Brain pericyte (primary cell): ENCODE measurements at places on chromosomes 5 and 9.

GRCh38 chr5:103336941-103337340 lies 78.4 kb downstream of the MACIR start:
- DNase-seq: no peak

DNA sequence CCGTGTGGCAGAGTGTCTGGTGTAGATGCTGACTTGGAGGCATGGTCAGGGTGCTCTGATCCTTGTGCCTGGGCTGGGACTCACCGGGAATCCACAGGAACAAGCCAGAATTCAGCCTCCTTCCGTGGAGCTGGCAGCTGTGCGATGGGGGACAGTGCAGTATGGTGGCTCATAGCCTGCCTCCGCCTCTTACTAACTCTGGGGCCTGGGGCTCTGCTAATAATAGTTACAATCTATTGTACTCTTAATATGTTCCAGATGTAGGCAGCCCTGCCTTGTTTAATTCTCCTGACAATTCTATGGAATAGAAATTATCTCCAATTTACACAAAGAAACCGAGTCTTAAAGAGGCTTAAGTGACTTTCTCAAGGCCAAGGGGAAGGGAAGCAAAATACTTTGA lies 77.6 kb downstream of the PCDH1 start:
- no peak for DNase-seq

GRCh38 chr9:7507566-7508270 lies 291.9 kb downstream of the DMAC1 start:
- no peak for DNase-seq

DNA sequence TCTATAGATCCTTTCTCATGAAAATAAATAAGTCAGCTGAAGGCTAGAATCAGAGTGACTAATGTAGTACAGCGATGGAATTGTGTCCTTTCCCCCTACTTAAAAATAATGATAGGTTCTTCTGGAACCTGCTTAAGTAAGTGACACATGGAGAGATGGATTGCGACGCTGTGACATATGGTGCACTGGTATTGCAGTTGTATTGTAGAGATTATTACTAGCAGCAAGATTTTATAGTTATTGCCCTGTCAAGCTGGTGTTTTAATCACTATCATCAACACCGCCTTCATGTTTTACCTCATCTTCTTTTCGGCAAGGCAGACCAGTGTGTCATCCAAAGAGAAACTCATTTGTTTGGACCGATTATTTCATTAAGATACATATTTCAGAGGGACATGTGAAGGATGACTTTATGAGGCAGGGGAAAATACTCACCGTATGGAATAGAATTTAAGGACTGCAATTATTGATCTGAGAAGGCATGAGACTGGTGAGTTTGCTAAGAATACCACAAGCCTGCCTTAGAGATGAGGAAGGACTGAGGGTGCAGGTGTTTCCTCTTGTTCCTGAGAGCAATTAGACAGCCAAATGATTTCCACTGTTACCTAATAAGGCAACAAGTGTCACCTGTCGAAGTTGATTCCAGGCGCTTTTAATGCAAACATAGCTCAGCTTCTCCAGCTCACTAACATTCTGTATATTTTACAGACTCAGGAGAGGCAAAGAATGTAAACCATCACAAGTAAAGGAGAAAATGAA lies 1855.5 kb downstream of the MAT2B start:
- DNase-seq: no peak

DNA sequence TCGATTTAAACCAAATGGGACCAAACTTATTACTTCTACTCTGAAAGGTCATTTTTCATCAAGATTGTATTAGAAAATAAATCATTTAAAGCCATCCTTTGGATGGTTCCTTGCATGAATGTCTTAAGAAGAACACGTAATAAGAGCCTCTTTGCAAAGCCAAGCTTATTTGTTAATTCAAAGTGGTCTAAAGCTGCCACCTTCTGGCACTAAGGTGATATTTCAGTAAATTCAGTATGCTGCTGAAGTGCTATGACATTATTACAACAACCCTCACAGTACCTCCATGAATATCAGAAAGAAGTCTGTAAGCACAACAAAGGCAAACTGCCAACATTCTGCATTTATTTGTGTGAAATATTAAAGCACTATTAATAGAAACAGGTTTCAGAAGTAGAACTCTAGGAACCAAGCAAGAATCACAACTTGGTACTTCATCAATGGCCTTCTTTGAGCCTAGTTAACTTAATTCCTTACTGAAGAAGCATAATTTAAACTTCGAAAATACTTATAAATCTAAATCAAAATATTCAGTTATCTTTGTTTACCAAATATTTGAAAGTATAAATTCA lies 53.1 kb upstream of the TYRP1 start:
- DNase-seq: no peak

GRCh38 chr9:132931178-132931735 lies 13.2 kb downstream of the TSC1 start:
- DNase-seq: no peak

GRCh38 chr9:36988848-36989247 lies 45.2 kb downstream of the PAX5 start:
- no peak for DNase-seq

GRCh38 chr5:82863266-82863665 lies 213.9 kb downstream of the TMEM167A start:
- no peak for DNase-seq

GRCh38 chr5:135821802-135822201 lies 12.7 kb upstream of the SLC25A48 start:
- no peak for DNase-seq

DNA sequence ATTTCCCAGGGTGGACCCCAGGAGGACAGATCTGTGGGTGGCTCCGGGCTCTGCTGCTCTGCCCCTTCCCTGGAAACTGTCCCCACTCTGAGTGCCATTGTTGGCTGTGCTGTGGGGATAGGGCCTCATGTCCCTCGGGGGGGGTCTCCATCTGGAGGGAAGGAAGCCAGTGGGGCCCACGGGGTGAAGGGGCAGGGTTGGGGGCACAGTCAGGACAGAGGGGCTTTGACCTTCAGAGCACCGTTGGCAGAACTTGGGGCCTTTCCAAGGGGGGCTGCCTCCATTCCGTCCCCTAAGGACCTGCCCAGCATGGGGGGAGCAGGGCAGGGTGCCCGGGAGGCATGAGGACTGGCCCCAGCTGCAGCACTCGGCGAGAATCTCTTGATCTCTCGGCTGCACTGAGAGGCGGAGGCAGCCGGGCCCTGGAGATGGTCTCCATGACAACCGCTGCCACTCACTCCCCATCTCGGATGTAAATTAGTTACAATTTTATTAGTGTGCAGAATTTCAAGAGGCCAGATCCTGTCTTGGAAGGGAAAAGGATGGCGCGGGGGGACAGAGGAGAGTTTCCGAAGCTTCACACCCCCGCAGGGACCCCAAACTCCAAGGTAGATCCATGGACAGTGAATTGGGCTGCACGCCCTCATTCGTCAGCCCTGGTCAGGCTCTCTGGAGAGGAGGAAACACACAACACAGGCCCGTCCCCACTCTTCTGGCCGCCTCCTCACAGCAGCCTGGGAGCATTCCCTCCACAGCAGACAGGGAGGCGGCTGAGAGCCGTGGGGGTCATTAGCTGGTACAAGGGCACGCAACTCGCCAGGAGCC lies 216.2 kb upstream of the IER5L start:
- DNase-seq: no peak

- no peak for DNase-seq
Measured at GRCh38 chr9:73736270-73736669, 584.6 kb downstream of the ANXA1 start.

DNA sequence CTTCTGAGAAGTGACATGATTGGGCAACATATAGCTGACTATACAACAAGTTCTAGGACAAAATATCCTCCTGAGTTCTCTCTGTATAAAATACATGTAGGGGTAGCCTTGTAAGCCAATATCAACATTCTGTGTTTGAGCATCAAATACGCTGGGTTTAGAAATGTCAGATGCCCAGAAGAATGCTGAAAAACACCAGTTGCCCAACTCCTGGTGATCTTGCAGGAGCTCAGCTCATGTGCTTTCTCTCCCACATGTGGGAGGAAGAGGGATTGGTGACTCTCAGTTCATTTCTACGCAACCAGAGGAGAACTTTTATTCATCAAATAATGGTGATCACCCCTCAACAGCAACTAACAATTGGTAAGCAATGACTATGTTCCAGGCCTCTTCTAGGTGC lies 810.9 kb upstream of the ACO1 start:
- no peak for DNase-seq

DNA sequence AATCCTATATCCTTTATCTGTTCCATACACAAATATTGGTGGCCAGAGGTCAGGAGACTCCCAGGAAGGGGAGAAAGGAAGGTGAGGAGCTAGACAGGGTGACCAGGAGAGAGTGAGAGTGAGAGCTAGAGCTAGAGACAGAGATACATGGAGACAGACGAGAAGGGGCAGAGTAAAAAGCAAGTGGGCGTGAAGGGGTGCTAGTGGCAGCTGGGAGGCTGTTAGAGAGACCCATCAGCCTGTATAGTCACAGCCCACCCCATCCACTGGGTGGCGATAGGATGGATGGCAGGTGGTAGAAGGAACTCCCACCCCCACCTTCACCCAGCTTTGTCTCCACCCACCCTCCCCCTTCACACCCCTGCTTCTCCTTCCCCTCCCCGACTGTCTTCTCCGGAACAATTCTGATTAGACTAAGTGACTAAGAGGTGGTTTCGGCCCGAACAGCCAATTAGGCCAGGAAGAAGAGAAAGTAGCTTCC lies 32.8 kb downstream of the PCDH1 start:
- DNase-seq: no peak

DNA sequence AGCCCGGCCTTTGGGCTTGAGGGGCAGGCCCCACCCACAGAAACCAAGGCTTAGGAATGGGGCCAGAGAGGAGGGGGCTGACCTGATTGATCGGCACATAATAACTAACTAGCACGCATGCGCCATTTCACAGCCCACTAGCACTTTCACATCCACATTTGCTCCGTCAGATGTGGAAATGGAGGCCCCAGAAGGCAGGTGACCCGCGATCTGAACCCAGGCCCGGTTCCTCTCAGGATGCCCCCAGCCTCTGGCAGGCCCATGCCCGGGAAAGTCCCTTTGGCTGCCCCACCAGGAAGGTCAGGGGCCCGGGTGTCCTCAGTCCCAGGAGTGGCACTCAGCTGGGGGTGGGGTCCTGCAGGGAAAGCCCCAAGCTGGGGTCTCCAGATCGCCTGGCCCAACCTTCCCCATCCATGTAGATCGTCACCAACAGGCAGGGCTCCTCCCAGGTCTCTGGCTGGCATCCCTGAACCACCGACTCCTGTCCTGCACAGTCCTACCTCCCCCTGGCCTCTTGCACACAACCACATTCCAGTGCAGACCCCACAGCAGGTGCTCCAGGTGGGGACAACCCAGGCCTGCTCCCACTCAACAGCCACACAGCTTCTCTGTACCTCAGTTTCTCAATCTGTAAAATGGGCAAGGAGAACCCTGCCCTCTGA lies 46.7 kb downstream of the VAV2 start:
- DNase-seq: no peak

DNA sequence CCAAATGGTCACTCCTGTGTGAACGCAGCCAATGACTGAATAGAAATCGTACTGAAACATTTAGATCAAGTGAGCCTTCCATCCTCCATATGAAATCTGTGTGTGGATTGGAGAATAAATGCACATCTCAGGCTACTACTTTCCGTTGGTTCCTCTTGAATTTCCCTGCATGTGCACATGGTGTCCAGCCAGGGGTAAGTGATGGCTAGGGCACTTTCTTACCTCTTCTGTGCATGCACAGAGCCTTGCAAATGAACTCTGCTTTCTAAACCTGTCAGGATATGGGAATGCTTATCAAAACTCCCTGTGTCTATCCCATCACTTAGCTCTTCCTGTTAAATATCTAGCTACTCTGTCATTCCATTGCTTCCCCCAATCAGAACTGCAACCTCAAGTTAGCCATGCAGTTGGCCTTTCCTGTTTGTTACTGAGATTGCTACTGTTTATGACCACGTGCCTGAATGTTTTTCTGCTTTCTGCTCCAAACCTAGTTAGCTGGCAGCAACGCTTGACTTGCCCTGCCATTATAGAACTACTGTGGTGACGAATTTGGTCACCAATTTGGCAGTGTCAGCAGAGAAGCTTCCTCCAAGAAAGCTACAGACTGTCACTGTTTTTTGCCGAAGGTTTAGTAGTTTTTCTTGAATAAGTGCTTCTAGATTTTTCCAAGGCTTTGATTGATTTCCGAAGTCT lies 661.6 kb downstream of the LRRC70 start:
- no peak for DNase-seq
